WTC11 (cell line): ENCODE measurements at places on chromosomes 11 and 22. TPM values are rescaled to one million over a fixed set of nuclear protein-coding genes. Genes with fewer than 3 reads are reported as not detected.

BCO2 gene
- total RNA-seq = 0.48 to 1.3 TPM (median 1.0 TPM) in 3 replicates

PRAME gene
- 1.4 to 1.7 TPM (median 1.5 TPM) in 3 replicates for total RNA-seq

CDCA5 gene
- 80.6 to 95.9 TPM (median 86.9 TPM) in 3 replicates for total RNA-seq

ZNF74 gene
- total RNA-seq = 56.5 to 62.8 TPM (median 61.7 TPM) in 3 replicates

MPEG1 gene
- total RNA-seq = 0.05 to 0.09 TPM in 2 of 3 replicates, not detected in the other

GRCh38 chr11:95055283-95055897 lies 6.2 kb downstream of the KDM4F start:
- no peak for DNase-seq
- H3K4me3 ChIP-seq = no peak overlapping the region
- H3K36me3 ChIP-seq = no peaks in the 10 kb centered on the region
- H3K27ac ChIP-seq = no peak overlapping the region
- H3K27me3 ChIP-seq = peaks cover 32% of the 10 kb centered on the region

DNA sequence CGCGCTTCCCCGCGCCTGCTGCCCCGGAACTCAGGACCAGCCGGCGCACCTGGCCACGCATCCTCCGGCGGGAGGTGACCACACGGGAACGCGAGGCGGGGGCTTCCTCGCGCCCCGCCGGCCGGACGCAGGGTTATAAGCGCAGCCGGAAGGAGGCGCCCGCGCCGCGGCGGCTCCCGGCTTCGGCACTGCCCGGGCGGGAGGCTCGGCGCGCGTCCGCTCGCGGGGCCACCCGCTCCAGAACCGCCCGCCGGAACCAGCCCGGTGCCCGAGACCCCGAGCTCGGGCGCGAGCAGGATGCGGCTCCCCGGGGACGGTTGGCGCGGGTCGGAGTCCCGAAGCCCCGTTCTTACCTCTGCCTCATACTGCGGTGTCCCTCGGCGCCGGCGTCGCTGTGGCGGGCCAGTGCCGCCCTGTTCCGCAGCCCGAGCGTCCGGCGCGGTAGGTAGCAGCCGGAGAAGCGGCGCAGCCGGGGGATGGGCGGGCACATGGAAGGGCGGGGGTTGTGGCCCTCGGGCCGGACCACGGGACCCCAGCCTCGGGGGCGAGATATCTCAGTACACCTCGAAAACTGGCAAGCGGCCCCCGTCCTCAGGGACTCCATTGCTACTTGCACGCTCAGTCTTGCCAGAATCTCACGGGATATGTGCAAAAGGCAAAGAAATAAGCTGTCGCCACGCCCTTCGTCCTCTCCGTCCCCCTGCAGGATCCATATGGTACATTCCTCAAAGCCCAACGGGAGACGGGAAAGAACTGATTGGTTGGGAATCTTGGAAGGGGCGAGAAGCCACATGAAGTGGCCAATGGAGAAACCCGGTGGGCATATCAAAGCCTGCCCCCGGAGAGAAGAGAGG lies 23.1 kb downstream of the MICAL3 start:
- DNase-seq = peak; percentile 86
- peaks cover 4% of the 10 kb centered on the region for H3K27me3 ChIP-seq
- H3K4me3 ChIP-seq = peak overlapping the region; percentile 78
- H3K27ac ChIP-seq = peak overlapping the region; percentile 99

DNA sequence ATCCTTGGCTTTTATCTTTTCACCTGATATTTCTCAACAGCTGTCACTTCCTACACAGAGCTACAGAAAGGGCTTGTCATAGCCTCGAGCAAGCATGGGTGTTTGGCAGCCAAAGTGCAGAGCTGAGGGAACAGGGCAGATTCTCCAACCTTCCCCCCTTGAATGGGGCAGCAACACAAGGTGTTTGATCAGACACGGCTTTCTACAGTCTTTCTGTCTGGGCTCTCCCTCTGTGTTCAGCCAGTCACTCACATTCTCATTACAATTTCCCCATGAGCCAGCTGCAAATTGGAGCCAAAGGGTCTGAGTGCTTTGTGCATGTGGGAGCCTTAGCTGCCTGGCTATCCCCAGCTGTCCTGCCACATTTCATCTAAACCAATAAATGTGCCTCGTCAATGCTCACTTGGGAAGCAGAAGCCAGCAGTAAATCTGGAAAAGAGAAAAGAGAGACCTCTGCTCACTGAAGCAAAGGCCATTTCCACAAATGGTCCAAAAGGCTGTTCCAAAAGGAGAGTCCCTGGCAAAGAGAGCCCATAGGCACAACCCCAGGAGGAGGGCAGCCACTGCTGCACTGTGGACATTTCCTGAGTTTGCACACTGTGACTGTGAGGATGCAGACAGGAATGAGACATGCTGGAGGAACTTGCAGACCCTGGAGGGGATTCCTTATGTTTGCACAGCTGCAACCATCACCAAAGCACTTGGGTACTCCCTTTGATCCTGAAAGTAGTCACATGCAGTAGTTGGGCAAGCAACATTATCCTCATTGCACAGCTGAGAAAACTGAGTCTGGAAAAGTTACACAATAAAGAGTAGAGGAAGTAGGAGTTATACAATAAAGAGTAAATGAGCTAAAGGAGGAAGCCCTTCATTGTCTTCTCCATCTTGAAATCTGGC lies 186.8 kb downstream of the FAM181B start:
- H3K27me3 ChIP-seq = no peaks in the 10 kb centered on the region; the same call in 1 of the 2 replicates
- H3K4me1 ChIP-seq = no peaks in the 10 kb centered on the region; the same call in 1 of the 2 replicates
- no peak overlapping the region for H3K27ac ChIP-seq
- no peak for DNase-seq
- no peaks in the 10 kb centered on the region for H3K36me3 ChIP-seq

GRCh38 chr11:9740202-9740883 lies 76.5 kb downstream of the SWAP70 start:
- DNase-seq = no peak
- H3K4me1 ChIP-seq = peaks cover 5% of the 10 kb centered on the region
- peaks cover 60% of the 10 kb centered on the region for H3K36me3 ChIP-seq
- no peak overlapping the region for H3K4me3 ChIP-seq

- H3K36me3 ChIP-seq = no peaks in the 10 kb centered on the region
- peaks cover 20% of the 10 kb centered on the region for H3K4me1 ChIP-seq
- no peak for DNase-seq
- no peak overlapping the region for H3K27ac ChIP-seq
Observed at GRCh38 chr22:26041931-26042330, 127.3 kb upstream of the SEZ6L start.

DNA sequence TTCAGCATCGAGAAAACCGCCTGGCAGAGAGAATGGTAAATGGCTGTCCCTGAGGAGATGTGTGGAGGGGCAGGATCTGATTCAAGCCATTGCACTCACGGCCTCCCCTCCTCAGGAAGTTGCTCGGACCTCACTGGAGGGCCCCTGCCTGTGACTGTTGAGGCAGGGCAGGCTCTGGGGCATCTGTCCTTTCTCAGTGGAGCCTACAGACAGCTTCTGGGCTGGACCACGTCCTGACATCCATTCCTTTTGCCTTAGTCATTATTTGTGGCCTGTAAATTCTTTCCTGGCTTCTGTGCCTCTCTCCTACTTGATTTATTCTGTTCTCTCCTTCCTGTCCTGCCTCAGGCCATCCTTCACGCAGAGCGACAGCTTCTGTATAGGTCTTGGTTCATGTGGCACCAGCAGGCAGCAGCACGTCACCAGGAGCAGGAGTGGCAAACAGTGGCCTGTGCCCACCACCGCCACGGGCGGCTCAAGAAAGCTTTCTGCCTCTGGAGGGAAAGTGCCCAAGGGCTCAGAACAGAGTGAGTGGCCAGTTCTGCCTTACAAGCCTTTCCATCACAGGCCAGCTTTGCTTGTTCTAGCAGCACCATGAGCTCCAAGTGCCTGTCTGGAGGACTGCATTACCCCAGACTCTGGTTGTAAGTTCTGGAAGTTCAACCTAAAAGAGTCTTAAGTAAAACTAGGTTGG lies 59.6 kb downstream of the PISD start:
- no peaks in the 10 kb centered on the region for H3K36me3 ChIP-seq
- no peak for DNase-seq
- H3K4me1 ChIP-seq = no peaks in the 10 kb centered on the region
- no peak overlapping the region for H3K4me3 ChIP-seq
- no peaks in the 10 kb centered on the region; the same call in 1 of the 2 replicates for H3K27me3 ChIP-seq
